ENCODE measurements at places on chromosomes 12 and 14.

GRCh38 chr12:22064968-22065367, 18.9 kb downstream of the CMAS start:
- DNase-seq: no peak

- DNase-seq: no peak
Measured at GRCh38 chr12:81465876-81466275, 293.3 kb downstream of the PPFIA2 start.

- no peak for DNase-seq
Measured at GRCh38 chr12:94039914-94040313, 108.5 kb upstream of the PLXNC1 start.

DNA sequence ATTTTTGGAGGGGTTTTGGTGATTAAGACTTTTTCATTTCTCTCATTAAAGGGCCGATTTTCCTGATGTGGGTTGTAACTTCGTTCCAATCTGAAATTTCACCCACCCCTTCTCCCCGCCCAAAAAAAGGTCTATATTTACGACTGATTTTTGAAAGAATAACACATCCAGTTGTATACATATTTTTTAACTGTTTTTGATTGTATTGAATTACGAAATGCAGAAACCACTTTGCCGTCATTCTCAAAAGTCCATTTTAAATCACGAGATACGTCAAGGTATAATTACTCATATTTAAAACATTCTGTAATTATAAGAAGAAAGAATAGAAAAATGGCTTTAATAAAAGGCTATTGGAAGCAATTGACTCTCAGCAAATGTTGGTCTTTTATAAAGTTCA, 520.7 kb downstream of the MED13L start:
- DNase-seq: no peak

- DNase-seq: peak; percentile 84
Measured at GRCh38 chr12:122860040-122860853, 25.0 kb downstream of the HIP1R start.

DNA sequence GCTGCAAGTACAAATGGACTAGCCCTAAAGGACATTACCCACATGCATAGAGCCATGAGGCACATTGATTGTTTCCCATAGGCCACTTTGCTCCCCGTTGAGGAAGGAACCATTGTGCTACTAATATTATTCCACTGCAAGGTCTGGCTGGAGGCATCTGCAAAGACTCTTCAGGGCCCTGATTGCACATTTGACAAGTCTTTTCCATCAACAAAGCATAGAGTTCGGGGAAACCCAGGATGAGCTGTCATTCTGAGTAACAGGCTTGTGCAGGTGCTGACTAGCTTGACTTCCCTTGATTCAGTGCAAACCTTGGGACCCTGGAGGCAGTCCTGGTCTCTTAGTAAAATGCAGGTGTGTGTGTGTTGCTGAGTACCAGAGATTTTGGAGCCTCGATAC, 73.8 kb downstream of the SUSD6 start:
- peak; percentile 47 for DNase-seq

GRCh38 chr14:69261761-69262331, 1.9 kb downstream of the GALNT16 start:
- no peak for DNase-seq

GRCh38 chr14:89881839-89882238, 72.7 kb downstream of the EFCAB11 start:
- DNase-seq: no peak

DNA sequence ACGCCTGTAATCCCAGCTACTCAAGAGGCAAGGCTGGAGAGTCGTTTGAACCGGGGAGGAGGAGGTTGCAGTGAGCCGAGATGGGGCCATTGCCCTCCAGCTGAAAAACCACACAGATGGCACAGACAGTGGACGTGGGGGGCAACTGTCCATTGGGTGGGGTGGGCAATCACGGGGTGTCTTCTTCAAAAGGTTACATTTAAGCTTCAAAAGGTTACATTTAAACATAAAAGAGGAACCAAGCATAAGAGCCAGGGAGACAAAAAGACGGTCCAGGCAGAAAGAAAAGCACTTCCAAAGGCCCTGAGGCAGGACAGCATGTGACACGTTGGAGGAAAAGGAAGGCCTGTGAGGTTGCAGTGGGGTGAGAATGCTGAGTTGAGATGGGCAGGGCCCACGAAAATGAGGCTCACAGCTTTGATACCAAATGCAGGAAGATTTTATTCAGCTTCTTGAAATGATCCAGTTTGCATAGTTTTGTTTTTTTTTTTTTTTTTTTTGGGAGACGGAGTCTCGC, 10.7 kb downstream of the SCARB1 start:
- no peak for DNase-seq

DNA sequence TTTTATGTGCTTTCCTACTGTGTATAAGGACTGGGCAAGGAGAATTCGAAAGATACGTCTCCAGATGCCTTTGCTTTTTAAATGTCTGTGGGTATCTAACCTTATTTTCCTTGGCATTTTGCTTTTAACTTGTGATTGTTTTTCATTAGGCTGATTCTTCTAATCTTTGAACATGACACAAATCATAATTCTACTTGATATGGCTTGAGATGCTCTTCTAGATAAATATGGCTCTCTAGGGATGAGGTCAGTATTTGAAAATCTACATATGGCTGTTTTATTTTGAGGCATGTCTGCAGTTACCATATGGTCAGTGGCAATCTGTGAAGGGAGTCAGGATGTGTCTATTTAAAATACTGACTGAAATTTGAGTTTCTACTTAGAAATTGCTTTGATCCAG, 139.2 kb downstream of the SLC2A13 start:
- no peak for DNase-seq

- no peak for DNase-seq
Measured at GRCh38 chr12:25320123-25321006, 69.6 kb upstream of the KRAS start.

- DNase-seq: no peak
Measured at GRCh38 chr12:120453977-120454376, 7.7 kb downstream of the GATC start.

- peak; percentile 70 for DNase-seq
Measured at GRCh38 chr12:48189331-48190125, 6.1 kb downstream of the CCDC184 start.

DNA sequence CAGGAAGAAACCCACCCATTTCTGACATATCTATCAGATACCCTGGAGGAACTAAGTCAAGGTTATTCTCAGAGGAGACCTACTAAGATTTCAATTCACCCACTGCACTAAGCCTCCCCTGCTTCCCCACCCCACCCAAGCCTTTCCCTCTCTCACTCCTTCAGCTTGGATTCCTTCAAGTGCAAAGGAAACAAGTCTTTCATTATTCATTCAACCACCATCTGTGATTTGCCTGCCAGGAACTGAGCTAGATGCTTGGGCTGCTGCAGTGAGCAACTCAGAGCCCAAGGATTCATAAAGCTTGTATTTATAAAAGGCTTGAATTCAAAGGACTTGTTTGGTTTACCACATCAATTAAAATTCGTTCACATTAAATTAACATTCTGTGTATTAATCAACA, 161.3 kb downstream of the GXYLT1 start:
- DNase-seq: no peak

- DNase-seq: no peak
Measured at GRCh38 chr12:115222220-115222619, 538.2 kb upstream of the TBX3 start.

DNA sequence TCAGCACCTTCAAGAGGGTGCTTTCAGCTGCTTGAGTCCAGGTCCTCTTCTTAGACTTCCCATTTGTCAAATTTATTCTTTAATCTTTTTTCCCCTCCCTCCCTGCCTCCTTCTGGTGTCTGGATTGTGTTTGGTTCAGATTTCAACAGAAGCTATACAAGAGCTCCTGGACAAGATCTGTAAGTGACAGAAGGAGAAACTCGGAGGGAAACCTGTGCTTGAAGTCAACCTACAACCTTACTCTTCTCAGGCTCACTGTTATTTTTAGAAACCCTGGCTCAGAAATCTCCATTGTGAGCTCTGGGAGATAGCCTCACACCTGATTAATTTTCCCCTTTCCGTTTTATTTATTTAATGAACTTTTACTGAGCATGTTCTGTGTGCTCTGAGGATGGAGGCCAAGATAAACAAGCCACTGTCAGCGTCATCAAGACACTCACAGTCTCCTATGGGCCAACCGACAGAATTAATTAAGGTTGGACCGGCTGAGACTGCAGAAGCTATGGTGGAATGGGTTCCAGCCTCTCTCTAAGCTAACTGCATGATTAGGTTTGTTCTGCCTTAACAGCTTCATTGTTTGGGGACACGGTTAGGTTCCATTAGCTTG, 13.5 kb downstream of the PDE1B start:
- no peak for DNase-seq

DNA sequence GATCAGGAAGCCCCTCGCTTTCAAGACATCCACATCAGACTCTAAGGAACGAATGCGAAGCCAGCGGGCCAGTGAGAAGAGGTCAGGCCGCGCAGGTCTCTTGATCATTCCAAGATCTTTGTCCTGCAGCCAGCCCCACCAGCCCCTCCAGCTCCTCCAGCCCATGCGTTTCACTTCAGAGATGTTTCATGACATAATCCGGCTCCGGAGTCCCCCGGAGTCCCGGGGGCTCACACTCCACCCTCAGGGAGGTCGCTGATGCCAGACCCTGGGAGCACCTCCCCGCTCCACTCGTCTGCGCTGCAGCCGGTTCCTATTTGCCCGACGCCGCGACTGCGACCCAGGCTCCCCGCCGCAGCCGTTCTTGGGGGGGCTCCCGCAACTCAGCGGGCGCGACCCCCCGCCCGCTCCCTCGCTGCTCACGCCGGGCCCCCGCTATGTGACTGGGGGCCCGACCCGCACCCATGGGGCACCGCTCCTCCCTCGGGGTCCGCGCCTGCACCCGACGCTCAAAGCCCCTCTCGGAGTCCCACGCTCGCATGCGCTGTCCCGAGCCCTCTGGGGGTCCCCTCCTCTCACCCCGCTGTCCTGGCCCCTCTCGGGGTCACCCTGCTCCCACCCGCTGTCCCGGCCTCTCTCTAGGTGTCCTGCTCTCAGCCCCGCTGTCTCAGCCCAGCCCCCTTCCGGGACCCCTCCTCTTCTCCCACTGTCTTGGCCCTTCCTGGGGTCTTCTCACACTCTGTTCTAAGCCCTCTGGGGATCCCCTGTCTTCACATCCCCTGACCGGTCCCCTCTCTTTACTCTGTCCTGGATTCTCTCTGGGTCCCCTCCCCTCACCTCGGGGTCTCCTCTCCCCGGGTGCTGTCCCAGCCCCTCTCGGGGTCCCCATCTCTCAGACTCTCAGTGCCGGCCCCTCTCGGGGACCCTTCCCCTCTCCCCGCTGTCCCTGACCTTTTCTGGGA, 1.1 kb downstream of the TAOK3 start:
- DNase-seq: peak; percentile 23

GRCh38 chr14:104096751-104097700, 11.5 kb downstream of the ASPG start:
- no peak for DNase-seq

- DNase-seq: no peak
Measured at GRCh38 chr12:80580254-80580653, 127.2 kb upstream of the MYF6 start.

DNA sequence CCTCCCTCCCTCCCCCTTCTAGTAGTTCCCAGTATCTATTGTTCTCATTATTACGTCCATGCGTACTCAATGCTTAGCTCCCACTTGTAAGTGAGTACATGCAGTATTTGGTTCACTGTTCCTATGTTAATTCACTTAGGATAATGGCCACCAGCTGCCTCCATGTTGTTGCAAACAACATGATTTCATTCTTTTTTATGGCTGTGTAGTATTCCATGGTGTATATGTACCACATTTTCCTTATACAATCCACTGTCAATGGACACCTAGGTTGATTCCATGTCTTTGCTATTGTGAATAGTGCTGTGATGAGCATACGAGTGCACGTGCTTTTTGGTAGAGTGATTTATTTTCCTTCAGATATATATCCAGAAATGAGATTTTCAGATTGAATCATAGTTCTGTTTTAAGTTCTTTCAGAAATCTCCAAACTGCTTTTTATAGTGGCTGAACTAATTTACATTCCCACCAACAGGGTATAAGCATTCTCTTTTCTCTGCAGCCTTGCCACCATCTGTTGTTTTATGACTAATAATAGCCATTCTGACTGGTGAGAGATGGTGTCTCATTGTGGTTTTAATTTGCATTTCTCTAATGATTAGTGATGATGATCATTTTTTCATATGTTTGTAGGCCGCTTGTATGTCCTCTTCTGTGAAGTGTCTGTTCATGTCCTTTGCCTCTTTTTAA, 17.9 kb upstream of the CLEC7A start:
- no peak for DNase-seq
